ENCODE measurements at places on chromosomes 5 and 9.

GRCh38 chr9:29685531-29685930, 2112.2 kb upstream of the C9orf72 start:
- no peak for DNase-seq

DNA sequence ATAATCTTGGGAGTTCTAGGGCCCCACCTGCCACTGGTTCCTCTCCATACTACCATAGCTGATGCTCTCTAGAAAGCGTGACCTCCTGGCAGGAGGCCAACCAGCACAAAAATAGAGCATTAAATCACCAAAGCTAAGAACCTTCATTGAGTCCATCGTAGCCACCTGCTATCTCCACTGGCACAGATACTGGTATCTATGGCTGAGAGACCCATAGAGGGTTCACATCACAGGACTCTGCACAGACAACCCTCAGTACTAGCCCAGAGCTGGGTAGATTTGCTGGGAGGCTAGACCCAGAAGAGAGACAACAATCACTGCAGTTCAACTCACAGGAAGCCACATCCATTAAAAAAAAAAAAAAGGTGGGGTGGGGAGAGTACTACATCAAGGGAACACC, 509.1 kb downstream of the DTWD2 start:
- no peak for DNase-seq

DNA sequence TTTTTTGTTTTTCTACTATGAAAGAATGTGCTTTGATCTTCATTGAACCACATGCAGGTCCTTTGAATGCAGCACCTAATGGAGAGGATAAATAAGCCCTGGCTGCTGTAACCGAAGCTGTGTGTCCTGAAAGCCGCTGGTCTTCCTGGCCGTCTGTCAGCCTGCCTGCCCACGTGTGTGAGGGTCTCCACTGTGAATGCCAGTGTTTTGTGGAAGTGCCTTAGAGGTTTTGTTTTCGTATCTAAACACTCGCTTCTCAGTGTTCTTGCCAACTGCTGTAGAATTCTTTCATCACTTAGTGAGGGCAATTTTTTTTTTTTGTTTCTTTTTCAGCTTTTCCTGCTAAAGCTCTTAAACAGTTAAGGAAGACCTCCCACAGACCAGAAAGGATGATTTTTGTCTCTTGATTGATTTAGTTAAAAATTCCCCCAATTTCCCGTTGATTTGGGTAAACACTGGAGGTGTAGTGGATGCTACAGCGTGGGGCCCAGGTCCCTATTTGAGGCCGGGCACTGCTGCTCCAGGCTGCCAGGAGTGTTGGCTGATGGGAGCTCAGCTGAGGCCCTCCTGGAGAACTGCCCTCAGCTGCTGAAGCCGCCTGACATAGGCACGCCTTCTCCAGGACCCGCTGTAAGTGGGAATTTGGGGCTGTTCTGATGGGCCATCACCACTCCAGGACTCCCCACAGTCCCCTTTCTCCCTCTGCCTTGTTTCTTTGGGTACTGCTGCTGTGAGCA, 29.2 kb upstream of the PTCH1 start:
- no peak for DNase-seq

GRCh38 chr9:130535818-130536521, 43.4 kb upstream of the FUBP3 start:
- peak; percentile 93 for DNase-seq

GRCh38 chr5:111854186-111854585, 97.2 kb upstream of the NREP start:
- DNase-seq = no peak

DNA sequence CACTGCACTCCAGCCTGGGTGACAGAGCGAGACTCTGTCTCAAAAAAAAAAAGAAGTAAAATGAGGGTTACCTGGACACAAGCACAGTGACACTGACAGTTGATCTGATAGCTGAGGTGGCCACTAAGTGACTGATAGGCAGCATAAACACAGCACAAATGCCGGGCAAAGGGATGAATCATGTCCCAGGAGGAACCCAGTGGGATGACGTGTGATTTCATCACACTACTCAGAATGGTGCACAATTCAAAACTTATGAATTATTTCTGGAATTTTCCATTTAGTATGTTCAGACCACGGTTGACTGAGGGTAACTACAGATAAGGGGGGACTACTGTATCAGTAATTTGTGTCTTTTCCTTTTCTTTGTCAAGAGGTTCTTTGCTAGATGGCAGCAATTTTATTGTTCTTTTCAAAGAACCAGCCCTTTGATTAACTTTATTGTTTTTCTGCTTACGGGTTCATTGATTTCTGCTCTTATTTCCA, 34.3 kb upstream of the RNF130 start:
- no peak for DNase-seq

- no peak for DNase-seq
Measured at GRCh38 chr9:94101162-94101853, 17.0 kb downstream of the PTPDC1 start.

- peak; percentile 62 for DNase-seq
Measured at GRCh38 chr5:155103146-155103545, 89.6 kb downstream of the KIF4B start.

DNA sequence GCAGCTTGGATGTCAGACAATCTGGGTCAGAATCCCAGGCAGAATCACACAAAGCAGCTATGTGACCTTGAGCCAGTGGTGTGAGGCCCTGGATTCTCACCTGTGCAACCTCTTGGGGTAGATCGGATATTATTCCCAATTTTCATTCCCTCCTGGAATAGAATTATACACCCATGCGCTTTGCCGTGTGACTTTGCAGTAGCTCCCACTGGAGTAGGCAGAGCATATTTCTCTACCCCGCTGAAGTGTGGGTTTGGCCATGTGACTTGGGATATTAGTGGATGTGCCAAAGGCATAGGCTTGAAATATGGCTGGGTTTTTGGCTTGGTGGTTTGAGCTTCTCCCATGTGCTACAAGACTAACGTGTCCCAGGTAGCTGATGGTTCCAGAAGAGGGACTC, 35.5 kb upstream of the IER5L start:
- no peak for DNase-seq

DNA sequence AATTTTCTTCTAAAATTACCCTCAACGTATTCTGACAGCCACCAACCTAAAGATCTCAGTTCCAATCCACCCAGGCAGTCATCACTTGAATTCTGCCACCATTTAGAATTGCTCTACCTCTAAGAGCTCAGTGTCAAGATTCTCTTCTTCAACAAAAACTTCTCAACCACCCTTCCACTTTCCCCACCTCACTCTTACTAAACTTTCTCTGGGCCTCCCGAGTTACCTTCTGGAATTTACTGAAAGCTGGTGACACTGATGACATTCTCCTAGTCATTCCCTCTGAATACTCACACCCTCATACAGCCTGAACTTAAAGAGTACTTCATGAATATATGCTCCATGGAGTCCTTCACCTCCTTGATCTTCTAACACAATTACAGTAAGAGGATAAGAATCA, 209.5 kb downstream of the TSSK1B start:
- no peak for DNase-seq

DNA sequence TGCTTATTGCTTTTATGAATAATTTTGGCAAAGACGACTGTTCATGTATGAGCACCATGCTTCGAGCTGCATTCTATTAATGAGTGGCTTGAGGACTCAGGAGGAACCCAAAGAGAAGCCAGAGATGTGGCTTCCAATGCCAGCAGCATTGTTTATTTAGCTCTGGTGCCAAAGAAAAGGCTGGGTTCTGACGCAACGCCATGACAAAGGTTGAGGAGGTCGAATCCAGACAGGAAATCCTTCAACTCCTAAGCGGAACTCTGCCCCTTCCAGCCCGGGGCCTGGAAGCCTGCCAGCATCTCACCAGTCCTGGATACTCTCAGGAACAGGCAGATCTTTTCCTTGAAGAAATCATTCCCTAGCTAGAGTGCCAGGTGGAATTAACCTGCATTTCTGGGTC, 104.4 kb downstream of the ARHGAP26 start:
- DNase-seq = no peak

- no peak for DNase-seq
Measured at GRCh38 chr5:31935496-31936369, 238.4 kb downstream of the GOLPH3 start.

- no peak for DNase-seq
Measured at GRCh38 chr9:121071370-121071755, 3.4 kb upstream of the CNTRL start.

- DNase-seq = no peak
Measured at GRCh38 chr5:65737842-65738241, 15.8 kb downstream of the NLN start.

Measured in NCI-H524 treated with DMSO at 0.1 percent for 48 hours (cell line).